Astrocyte (in vitro differentiated cells and primary cell): ENCODE measurements at places on chromosomes 7 and 10.

GRCh38 chr10:120420421-120420820 is 36.6 kb upstream of the PLPP4 start:
- DNase-seq: no peak

GRCh38 chr10:97768322-97769315 is 3.2 kb downstream of the SFRP5 start:
- no peak for DNase-seq

- DNase-seq: no peak
Observed at GRCh38 chr10:84135836-84136235, 3.5 kb upstream of the GHITM start.

DNA sequence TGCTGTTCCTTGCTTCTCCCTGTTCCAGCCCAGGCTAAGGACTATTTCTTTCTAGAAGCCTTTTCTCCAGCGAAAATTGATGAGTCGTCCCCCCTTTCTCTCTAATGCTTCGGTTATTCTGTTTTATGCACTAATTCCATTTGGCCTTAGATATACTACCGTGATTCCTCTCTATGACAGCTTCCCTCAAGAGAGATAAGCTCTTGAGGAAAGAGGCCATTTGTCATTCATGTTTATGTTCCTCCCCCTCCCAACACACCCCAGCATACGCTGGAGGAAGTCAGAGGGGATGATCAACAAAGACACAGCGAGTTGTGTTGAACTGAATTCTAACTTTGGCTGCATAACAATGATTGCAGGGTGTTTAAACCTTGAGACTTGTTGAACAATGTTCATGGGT is 198.8 kb downstream of the BMPER start:
- peak; percentile 59 for DNase-seq
